Stimulated activated CD4-positive, alpha-beta T cell treated with anti-CD3 and anti-CD28 coated beads, TNF-alpha, amount 100 ng/mL, for 1 hour (primary cell): ENCODE measurements at places on chromosomes 11 and 22.

- DNase-seq, result no peak
These were observed 36.8 kb upstream of the RBFOX2 start for GRCh38 chr22:36065462-36065774.

GRCh38 chr11:112632866-112633505 is 328.2 kb upstream of the NCAM1 start:
- DNase-seq, result no peak

GRCh38 chr22:48558016-48558415 is 1269.7 kb downstream of the BRD1 start:
- DNase-seq, result no peak

DNA sequence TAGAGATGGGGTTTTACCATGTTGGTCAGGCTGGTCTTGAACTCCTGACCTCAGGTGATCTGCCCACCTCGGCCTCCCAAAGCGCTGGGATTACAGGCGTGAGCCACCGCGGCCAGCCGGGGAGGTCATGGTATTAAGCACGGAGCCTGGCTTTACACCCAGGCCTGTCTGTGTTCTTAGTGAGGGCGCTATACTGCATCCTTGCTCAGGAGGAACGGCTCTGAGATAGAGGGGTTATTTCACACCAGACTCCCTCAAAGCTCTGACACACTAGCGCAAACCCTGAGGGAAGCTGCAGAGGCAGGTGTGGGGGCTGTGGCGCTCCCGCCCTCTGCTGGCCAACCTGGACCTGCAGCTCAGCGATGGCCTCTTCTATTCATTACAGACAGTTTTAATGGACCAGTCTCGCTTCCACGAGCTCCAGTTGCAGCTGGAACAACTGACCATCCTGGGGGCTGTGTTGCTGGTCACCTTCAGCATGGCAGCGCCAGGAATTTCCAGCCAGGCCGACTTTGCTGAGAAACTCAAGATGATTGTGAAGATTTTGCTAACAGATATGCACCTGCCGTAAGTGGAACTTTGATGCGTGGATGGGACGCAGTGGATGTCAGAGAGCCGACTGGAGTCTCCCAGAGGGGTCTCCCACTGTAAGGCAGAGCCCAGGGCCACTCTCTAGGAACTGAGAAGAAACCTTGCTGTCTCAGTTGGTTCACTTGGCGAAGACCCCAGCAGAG is 26.2 kb downstream of the TCP11L1 start:
- DNase-seq, result peak; percentile 62

DNA sequence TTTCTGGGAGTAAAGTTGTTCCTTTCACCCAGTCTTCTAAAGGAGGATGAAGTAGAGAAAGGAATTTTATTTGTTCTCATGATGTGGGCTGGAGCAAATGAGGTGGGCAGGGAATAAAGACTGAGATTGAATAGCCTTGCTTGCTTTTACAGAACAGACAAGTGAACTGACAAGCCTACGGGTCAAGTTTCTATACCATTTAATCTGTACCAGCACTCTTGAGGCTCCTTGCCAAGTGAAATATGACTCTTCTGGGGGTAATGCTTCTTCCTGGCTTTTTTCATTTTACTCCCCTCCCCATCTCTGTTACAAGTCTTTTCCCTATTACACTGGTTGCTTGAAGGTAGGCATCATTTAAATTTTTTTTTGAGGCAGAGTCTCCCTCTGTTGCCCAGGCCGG is 54.8 kb downstream of the CSTPP1 start:
- no peak for DNase-seq

DNA sequence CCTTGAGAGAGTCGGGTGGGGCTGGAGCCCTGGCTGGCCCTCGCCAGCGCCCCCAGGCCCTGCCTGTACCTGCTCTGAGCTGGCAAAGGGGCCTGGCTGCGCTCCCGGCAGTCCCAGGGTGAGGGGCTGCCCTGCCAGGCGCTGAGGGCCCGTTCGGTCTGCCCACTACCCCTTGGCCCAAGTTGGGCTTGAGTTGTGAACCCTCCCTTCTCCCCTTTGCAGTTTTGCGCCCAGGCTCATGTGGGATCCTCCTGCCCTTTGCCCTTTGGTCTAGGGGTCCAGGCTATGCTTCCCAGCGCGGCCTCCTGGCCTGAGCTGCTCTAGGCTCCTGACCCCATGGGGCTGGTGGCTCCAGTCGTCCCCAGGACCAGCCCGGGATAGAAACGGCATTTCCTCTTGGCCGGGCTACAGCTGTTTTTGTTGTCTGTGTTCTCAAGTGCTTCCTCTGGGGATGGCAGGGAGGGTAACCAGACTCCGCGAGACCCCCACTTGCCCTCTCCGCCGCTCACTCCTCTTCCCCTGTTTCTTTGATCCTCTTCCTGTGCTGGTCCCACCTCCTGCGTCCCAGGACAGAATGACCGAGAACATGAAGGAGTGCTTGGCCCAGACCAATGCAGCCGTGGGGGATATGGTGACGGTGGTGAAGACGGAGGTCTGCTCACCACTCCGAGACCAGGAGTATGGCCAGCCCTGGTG is 34.9 kb downstream of the PRDM11 start:
- DNase-seq, result no peak

DNA sequence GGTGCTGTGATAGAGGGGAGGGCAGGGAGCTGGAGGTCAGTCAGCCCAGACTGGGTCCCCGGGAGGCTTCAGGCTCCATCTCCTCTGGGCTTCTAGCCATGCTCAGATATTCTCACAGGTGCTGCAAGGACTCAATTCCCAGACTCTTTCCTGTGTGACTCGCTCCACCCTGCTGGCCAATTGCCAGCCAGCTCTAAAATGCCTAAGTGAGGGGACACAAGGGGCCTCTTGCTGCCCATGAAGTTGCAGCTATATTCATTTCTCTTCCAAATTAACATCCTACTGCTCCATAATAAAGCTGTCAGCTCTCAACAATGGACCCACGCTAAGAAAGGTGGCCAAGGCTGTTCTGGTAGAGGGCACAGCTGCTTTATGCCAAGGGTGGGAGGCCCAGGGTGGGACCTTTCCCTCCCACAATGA is 101.5 kb downstream of the PLEKHA7 start:
- no peak for DNase-seq

DNA sequence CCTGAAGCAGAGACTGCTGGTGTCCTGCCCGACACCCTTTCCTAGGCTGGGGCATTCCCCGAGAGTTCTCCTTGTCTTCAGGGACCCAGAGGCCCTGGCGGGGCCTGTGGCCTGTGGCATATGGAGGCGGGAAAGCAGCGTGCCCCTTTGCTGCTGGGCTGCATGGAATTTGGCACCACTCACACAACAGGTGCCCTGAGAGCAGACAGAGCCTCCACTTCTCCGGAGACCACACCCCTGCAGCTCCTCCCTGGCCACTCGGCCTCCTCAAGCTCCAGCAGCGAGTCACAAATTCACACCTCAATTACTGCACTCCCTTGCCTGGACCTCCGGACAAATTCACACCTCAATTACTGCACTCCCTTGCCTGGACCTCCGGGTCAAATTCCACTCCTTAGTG is 1375.2 kb downstream of the TBC1D22A start:
- DNase-seq, result no peak

- DNase-seq, result no peak
These were observed 53.6 kb upstream of the USP47 start for GRCh38 chr11:11788063-11788710.

DNA sequence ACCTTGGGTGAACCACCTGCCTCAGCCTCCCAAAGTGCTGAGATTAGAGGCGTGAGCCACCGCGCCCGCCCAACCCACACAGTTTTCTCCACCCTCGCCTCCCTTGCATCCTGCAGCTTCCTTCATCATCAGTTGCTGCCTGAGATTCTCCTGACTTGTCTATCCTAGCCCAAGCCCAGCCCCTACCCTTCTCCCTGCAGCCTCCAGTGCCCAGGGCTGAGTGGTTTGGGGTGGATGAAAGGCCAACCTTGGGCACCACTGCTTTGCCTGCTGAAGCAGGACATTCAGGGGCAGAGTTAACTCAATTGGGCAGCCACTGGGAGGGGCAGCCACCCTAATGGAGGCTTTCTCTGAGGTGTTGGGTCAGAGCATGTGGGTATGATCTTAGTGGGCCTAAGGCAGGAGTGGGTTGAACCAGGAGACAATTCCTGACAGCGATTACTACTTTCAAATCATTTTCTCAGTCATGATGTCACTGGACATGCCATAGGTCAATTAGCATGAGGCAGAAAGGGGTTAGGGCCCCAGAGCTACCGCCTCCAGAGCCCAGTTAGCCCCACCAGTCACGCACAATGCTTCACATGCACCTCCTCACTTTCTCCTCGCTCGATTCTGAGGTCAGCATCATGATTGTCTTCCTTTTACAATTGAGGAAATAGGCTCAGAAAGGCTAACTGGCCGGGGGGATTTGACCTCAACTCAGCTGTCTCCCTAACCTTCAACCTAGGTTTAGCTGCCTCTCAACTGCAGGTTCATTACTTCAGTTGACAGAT is 1.0 kb upstream of the FKBP2 start:
- DNase-seq, result no peak

DNA sequence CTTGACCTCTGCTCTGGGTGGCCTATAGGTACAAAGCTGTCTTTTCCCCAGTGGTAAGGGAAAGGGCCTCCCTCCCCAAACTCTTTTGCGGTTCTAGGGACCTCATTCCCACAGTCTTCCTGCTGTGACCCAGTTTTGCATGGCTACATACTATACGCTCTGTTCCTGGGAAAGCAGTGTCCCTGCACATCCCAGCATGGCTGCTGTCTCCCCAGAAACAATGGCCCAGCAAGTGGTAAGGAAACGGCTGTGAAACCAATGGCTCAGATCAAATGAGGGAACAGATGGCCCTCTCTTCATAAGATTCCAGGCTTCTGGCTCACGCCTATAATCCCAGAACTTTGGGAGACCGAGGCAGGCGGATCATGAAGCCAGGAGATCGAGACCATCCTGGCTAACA is 41.1 kb downstream of the RPL27A start:
- no peak for DNase-seq

GRCh38 chr11:84234462-84235202 is 948.5 kb upstream of the CCDC90B start:
- DNase-seq, result no peak

- no peak for DNase-seq
These were observed 173.6 kb downstream of the ST3GAL4 start for GRCh38 chr11:126529037-126529436.

DNA sequence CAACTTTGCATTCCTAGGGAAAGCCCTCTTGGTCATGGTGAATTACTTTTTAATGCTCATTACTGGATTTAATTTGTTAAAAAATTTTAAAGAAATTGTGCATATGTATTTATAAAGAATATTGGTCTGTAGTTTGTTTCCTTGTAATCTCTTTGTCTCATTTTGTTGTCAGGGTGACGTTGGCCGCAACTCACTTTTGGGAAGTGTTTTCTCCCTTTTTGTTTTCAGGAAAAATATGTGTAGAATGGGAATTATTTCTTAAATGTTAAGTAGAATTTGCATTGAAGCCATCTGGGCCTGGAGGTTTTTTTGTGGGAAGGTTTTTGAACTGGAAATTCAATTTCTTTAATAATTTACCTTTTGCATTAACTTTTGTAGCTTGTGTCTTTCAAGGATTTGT is 149.1 kb downstream of the UVRAG start:
- no peak for DNase-seq

DNA sequence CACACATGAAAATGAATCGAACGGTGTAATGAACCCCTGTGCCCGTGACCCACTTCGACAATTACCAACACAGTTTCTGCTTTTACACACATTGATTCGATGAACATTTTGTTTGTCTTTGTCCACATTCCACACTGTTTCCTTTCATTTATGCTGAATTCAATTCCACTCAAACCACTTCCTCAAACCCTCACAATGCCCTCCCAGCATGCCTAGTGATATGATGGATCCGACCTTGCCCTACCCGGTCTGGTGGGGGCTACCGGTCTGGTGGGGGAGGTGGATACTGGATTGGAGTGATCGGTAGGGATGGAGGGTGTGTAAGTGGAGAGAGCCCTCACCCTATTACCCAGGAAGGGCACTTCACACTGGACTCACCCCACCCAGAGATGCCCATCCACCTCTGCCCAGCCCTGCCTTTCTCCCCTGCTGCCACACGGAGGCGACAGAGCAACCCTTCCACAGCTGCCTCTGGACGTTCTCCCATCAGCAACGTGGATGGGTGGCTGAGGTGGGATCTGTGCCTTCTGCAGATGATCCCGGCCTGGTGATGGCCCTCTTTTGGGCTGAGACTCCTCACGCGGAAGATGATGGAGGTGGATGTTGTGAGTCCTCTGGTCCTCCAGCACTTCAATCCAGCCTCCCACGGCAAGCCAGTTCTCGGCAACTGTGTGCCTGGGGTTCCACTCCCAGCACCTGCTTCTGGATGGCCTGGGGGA is 33.0 kb upstream of the P2RY2 start:
- peak; percentile 8 for DNase-seq

GRCh38 chr11:86456075-86456939 is 81.6 kb downstream of the CCDC81 start:
- DNase-seq, result peak; percentile 13

DNA sequence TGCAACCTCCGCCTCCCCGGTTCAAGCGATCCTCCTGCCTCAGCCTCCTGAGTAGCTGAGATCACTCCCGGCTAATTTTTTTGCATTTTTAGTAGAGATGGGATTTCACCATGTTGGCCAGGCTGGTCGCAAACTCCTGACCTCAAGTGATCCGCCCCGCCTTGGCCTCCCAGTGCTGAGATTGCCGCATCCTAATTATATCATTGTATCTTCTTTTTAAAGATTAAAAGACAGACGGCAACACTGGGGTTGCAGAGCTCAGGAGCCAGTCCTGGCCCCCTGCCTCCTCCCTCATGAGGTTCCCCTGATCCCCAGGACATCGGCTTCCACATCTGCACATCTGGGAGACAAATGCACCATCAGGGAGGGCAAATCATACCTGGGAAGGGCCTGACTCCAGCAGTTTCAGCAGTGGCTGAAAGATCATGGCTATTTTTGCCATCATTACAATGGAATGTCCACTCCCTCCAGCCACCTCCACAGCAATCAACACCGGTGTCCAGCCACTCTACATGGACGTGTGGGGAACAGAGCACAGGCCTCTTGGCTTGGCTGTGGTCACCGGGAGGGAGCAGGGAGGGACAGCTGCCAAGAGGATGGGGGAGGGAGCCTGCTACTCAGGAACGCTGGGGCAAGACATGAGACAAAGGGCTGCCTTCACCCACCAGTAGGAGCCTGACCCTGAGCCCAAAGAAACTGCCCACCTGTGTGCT is 9.2 kb upstream of the CELSR1 start:
- no peak for DNase-seq

GRCh38 chr11:66864924-66865697 is 8.2 kb downstream of the LRFN4 start:
- no peak for DNase-seq

DNA sequence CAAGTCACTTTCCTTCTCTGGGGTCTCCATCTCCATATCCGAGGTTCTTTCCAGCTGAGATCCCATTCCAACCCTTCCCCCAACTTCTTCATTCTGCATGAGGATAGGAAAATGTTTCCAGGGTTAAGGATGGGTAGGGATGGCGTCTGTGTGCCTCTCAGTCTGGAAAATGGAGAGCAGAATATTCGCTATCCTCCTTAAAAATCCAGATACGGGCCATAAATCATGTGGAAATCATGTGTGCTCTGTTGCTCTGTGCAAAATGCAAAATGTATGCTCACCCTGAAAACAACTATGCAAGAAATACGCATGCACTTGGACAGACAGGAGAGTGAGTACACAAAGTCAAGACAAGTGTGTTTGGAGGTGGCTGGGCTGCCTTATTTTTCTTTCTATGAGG is 3.2 kb downstream of the CREB3L1 start:
- no peak for DNase-seq

DNA sequence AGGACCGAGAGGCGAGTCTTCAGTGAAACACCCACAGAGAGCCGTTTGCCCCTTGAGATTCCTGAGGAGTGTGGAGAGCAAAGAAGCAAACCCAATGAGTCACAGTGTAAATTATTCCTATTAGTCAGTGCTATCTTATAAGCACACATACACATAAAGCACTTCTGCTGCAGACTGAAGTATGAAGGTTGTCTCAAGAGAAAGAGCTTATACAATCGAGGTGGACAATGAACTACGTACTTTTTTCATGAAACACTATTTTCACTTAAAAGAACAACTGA is 37.3 kb downstream of the GALNT18 start:
- no peak for DNase-seq
